Esophagus muscularis mucosa (tissue), 4 donors: ENCODE measurements at places on chromosomes 1 and 21. TPM values are rescaled to one million over a fixed set of nuclear protein-coding genes. Genes with fewer than 3 reads are reported as not detected.

DNA sequence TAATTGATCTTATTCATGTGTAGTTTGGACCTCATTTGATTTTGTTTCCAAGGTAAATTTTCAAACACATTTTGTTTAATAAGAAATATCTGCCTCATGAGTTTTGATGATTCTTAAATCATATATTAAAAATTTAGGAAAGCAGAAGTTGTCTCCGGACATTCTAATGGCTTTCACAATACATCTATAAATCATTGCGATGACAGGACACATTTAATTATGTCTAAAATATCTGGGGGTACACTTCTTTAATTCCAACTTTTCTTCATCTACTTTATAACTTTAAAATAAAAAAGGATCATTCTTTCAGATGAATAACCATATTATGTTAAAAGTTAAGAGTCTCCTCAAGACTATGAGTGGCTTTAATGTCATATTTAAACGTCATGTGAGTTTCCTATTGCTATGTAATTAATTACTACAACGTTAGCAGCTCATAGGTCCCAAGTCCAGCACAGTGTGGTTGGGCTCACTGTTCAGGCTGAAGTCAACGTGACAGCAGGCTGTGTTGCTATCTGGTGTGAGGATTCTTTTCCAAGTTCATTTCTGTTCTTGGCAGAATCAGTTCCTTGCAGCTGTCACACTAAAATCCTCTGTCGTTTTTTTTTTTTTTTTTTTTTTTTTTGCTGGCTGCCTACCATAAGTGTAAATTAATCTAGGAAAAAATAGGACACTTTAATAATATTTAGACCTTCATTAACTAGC is 893.5 kb downstream of the LTN1 start:
- no peaks in the 10 kb centered on the region for H3K27me3 ChIP-seq
- H3K4me3 ChIP-seq, result no peak overlapping the region
- H3K36me3 ChIP-seq, result no peaks in the 10 kb centered on the region
- DNase-seq, result no peak

DNA sequence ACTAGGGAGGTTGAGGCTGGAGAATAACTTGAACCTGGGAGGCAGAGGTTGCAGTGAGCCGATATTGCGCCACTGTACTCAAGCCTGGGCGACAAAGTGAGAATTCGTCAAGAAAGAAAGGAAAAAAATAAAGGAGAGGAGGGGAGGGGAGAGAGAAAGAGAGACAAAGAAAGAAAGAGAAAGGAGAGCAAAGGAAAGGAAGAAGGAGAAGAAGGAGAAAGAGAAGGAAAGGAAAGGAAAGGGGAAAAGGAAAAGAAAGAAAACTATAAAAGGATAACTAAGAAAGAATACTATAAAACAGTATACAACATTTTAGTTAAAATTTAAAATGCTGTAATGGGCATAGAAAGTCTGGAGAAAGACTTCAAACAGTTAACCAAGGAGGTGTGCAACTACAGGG is 33.6 kb downstream of the EIF4G3 start:
- no peak overlapping the region for H3K27ac ChIP-seq
- H3K36me3 ChIP-seq, result no peaks in the 10 kb centered on the region
- H3K4me3 ChIP-seq, result no peak overlapping the region
- DNase-seq, result no peak

The RIIAD1 gene
- not detected for total RNA-seq

DNA sequence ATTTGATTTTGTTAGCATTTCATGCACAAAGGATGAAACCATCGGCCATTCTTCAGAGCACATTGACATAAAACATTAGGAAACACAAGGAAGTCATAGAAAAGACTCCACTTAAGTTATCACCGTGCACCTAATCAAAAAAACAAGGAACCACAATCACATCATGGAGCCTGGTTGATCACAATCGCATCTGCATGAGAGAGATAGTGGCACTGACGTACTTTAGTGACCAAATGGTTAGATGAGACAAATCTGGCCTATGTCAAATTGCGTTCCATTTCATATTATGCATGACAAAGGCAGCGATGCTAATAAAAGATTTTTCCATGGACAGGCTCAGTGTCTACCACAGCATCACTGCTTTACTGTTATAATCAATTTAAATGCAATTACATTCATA is 571.8 kb upstream of the ADGRL2 start:
- no peak overlapping the region for H3K27ac ChIP-seq
- H3K4me1 ChIP-seq, result peaks cover 17% of the 10 kb centered on the region
- H3K4me3 ChIP-seq, result no peak overlapping the region
- no peaks in the 10 kb centered on the region for H3K27me3 ChIP-seq

DNA sequence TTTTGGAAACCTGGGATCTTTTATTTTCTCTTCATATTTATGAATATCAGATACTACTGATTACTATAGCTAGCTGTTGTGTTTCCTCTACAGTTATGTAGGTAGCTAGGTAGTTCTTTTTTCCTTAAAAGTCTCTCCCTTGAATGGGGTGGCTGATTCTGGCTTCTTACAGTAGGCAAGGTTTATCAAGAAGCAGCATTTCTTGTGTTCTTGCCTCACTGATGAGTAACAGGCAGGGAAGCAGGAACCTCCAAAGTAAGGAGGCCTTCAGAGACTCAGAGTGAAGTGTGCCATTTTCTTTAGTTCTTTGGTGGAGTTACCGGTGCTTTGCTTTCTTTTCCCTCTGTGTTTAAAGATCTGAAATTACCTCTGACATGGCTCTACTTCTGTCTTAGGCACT is 56.0 kb downstream of the ZMYM4 start:
- no peaks in the 10 kb centered on the region for H3K27me3 ChIP-seq
- no peak for DNase-seq
- no peak overlapping the region for H3K4me3 ChIP-seq
- peak overlapping the region; percentile 19 for H3K27ac ChIP-seq

GRCh38 chr1:246768403-246769020 is 44.3 kb downstream of the SCCPDH start:
- H3K27me3 ChIP-seq, result no peaks in the 10 kb centered on the region
- no peak for DNase-seq
- peak overlapping the region; percentile 72 for H3K27ac ChIP-seq
- H3K4me1 ChIP-seq, result no peaks in the 10 kb centered on the region
- H3K36me3 ChIP-seq, result peaks cover 69% of the 10 kb centered on the region
- H3K4me3 ChIP-seq, result no peak overlapping the region

- no peak overlapping the region for H3K27ac ChIP-seq
- no peaks in the 10 kb centered on the region for H3K36me3 ChIP-seq
- no peaks in the 10 kb centered on the region for H3K4me1 ChIP-seq
- H3K27me3 ChIP-seq, result no peaks in the 10 kb centered on the region
These were observed 913.5 kb downstream of the MRPL39 start for GRCh38 chr21:24693779-24694178.

The MAD2L2 gene
- 51.7 TPM for total RNA-seq

DNA sequence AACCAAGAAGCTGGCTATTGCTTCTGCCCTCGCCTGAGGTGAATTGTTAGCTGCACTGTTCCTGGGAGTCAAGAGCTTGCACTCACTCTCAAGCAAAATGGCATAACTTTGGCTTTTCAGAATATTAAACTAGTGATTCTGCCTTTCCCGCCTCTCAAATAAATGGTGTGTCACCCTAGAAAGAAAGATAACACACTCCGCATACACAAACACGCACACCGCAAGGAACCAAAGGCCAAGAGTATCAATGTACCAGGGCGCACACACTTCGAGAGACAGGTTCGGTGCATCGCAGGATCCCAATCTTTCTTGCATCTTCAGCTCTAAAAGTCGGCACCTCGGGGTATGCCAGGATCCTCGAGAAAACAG is 470 bp upstream of the RTCA start:
- peaks cover 11% of the 10 kb centered on the region for H3K4me1 ChIP-seq
- no peak for DNase-seq
- H3K27me3 ChIP-seq, result no peaks in the 10 kb centered on the region
- H3K27ac ChIP-seq, result peak overlapping the region; percentile 83
- H3K36me3 ChIP-seq, result peaks cover 23% of the 10 kb centered on the region

The DHX9 gene
- 73.9 TPM for total RNA-seq

GRCh38 chr1:9687874-9688582 is 36.5 kb downstream of the PIK3CD start:
- peaks cover 37% of the 10 kb centered on the region for H3K4me1 ChIP-seq
- H3K36me3 ChIP-seq, result peaks cover 10% of the 10 kb centered on the region
- H3K27me3 ChIP-seq, result no peaks in the 10 kb centered on the region
- H3K27ac ChIP-seq, result peak overlapping the region; percentile 50

DNA sequence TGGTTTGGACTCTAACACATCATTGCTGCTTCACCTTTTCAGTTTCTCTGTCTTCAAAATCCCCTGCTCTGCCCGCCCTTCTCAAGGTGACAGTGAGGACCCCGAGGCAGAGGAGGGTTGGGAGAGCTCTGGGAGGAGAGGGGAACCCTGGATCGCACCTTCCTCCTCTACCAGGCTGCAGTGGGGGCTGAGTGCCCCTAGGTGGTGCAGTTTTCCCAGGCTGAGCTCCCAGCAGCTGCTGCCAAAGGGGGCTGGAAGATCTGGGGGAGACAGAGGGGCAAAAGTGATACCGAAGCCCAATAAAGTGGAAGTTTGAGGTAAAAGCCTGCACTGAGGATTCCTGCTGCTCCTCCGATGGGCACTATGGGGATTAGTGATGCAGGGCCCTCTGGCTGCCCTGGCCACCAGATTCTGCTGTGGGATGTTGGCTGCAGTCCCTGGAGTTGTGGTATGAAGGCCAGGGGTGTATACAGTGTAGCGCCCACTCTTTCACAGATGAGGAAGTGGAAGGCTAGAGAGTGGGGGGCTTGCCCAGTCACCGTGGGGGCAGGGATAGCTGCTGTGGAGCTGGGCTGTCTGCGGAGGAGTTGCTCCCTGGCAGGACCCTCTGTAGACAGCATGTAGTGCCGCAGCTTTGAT is 40.7 kb upstream of the SCMH1 start:
- H3K4me1 ChIP-seq, result peaks cover 23% of the 10 kb centered on the region
- no peaks in the 10 kb centered on the region for H3K36me3 ChIP-seq

- no peak for DNase-seq
- no peaks in the 10 kb centered on the region for H3K4me1 ChIP-seq
- H3K36me3 ChIP-seq, result no peaks in the 10 kb centered on the region
- no peak overlapping the region for H3K27ac ChIP-seq
- H3K4me3 ChIP-seq, result no peak overlapping the region
These were observed 1234.8 kb downstream of the MRPL39 start for GRCh38 chr21:24372506-24372905.

GRCh38 chr1:26862781-26863684 is at the start of gene SFN:
Gene SFN, plus strand, starts transcription at chr1:26863149. Its CDS starts 64 bp downstream, at chr1:26863213.
- peak within 1 kb of the TSS; percentile 99 for H3K27ac ChIP-seq
- H3K36me3 ChIP-seq, result peaks cover 4% of the 10 kb centered on the region
- peak within 1 kb of the TSS; percentile 74 for H3K4me3 ChIP-seq
- DNase-seq, result no peak
- peaks cover 23% of the 10 kb centered on the region for H3K4me1 ChIP-seq
- no peaks in the 10 kb centered on the region for H3K27me3 ChIP-seq

- H3K4me3 ChIP-seq, result no peak overlapping the region
- peaks cover 76% of the 10 kb centered on the region for H3K36me3 ChIP-seq
- H3K27ac ChIP-seq, result no peak overlapping the region
- H3K4me1 ChIP-seq, result peaks cover 1% of the 10 kb centered on the region
- H3K27me3 ChIP-seq, result no peaks in the 10 kb centered on the region
- no peak for DNase-seq
These were observed 18.9 kb downstream of the NECAP2 start for GRCh38 chr1:16459352-16459925.

DNA sequence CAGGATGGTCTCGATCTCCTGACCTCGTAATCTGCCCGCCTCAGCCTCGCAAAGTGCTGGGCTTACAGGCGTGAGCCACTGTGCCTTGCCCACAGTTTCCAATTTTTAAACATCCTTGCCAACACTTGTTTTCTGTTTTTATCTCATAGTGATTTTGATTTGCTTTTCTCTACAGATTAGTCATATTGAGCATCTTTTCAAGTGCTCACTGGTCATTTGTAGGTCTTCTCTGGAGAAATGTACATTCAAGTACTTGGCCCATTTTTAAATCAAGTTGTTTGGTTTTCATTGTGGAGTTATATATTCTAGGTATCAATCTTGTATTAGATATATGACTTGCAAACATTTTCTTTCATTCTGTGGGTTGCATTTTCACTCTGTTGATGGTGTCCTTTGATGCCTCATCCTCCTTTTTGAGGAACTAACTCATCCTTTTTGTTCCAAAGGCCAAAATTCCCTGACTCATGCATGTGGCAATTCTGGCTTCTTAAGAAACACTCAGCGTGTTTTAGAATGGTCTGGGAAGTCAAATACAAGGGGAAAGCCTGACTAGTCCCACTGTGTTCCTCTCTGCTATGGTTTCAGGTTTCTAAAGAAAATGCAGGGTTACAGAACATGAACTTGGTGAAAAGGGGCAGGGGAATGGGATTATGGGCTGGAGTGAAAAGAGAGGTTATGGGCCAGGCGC is 37.3 kb downstream of the PTAFR start:
- H3K27ac ChIP-seq, result no peak overlapping the region
- DNase-seq, result no peak
- no peaks in the 10 kb centered on the region for H3K27me3 ChIP-seq

GRCh38 chr1:86821956-86822355 is 92.0 kb downstream of the SELENOF start:
- H3K36me3 ChIP-seq, result no peaks in the 10 kb centered on the region
- H3K27ac ChIP-seq, result no peak overlapping the region
- no peak for DNase-seq
- H3K27me3 ChIP-seq, result no peaks in the 10 kb centered on the region
- H3K4me3 ChIP-seq, result no peak overlapping the region

- peak overlapping the region; percentile 92 for H3K27ac ChIP-seq
- no peak overlapping the region for H3K4me3 ChIP-seq
- H3K27me3 ChIP-seq, result no peaks in the 10 kb centered on the region
- peaks cover 80% of the 10 kb centered on the region for H3K4me1 ChIP-seq
These were observed 21.9 kb upstream of the ALDH4A1 start for GRCh38 chr1:18924221-18924691.

DNA sequence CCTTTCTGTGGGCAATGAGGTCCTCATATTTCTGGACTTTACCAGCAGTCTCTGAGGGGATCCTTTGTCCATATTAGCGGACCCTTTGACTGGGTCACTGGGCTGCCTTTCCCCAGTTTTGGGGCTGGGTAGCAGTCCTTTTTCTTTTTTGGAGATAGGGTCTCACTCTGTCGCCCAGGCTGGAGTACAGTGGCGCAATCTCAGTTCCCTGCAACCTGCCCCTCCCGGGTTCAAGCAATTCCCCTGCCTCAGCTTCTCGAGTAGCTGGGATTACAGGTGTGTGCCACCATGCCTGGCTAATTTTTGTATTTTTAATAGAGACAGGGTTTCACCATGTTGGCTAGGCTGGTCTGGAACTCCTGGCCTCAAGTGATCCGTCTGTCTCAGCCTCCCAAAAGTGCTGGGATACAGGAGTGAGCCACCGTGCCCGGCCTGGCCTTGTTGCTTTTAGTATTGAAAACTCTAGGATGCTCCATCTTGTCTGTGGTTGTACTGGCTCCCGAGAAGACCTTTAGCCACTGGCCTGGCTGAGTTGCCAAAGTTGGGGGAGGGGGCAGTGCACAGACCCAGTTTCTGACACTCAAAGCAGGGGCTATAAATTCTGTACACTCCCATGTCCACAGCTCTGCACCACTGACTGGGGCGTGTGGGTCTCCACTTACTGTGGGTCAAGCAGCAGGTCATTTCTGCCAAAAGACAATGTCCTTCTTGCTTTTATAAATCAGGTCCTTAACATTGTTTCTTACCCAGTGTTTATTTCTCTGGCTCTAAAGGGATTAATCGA is 33.1 kb downstream of the MAN1C1 start:
- H3K36me3 ChIP-seq, result no peaks in the 10 kb centered on the region
- H3K27me3 ChIP-seq, result no peaks in the 10 kb centered on the region
- DNase-seq, result peak; percentile 57
- H3K4me3 ChIP-seq, result no peak overlapping the region
- H3K4me1 ChIP-seq, result peaks cover 54% of the 10 kb centered on the region
